ENCODE measurements at places on chromosomes 13 and 19.
A peak's percentile ranks its signal among the peaks of the same experiment; 100 is the strongest.

- H3K4me1 ChIP-seq = peaks cover 12% of the 10 kb centered on the region
- H3K27ac ChIP-seq = peak within 1 kb of the TSS; percentile 86
- DNase-seq = peak; percentile 84
- H3K36me3 ChIP-seq = peaks cover 30% of the 10 kb centered on the region
Observed at GRCh38 chr19:38617764-38618589, at the start of gene MAP4K1. Gene MAP4K1, minus strand, starts transcription at chr19:38617953. Its CDS starts 58 bp downstream, at chr19:38617895.

GRCh38 chr19:28956961-28957360 lies 256.0 kb downstream of the UQCRFS1 start:
- H3K4me1 ChIP-seq = peaks cover 3% of the 10 kb centered on the region
- no peak overlapping the region for H3K4me3 ChIP-seq
- DNase-seq = no peak
- H3K36me3 ChIP-seq = no peaks in the 10 kb centered on the region
- no peak overlapping the region for H3K27ac ChIP-seq

DNA sequence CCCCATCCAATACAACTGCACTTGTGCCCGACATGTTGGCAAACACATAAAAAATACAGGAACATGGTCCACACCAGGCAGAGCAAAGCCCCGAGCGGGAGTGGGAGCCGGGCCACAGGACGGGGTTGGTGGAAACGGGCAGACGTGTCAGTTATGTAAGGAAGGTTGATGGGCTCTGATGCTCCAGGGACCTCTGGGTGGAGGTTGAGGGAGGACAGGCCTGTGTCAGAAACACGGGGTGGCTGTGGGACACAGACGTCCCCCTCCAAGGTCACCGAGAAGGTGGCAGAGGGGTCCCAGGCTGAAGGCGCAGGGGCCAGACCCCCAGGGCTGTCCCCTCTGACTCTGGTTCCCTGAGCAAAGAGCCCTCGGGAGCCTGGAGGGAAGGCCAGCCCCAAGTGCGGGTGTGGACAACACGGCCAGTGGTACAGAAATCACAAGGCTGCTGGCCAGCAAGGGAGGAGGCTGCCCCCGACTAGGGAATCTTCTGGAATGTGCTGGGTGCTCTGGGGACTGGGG lies 31.4 kb upstream of the C13orf46 start:
- H3K4me3 ChIP-seq = no peak overlapping the region
- no peaks in the 10 kb centered on the region for H3K36me3 ChIP-seq
- DNase-seq = peak; percentile 11
- no peaks in the 10 kb centered on the region for H3K27me3 ChIP-seq

DNA sequence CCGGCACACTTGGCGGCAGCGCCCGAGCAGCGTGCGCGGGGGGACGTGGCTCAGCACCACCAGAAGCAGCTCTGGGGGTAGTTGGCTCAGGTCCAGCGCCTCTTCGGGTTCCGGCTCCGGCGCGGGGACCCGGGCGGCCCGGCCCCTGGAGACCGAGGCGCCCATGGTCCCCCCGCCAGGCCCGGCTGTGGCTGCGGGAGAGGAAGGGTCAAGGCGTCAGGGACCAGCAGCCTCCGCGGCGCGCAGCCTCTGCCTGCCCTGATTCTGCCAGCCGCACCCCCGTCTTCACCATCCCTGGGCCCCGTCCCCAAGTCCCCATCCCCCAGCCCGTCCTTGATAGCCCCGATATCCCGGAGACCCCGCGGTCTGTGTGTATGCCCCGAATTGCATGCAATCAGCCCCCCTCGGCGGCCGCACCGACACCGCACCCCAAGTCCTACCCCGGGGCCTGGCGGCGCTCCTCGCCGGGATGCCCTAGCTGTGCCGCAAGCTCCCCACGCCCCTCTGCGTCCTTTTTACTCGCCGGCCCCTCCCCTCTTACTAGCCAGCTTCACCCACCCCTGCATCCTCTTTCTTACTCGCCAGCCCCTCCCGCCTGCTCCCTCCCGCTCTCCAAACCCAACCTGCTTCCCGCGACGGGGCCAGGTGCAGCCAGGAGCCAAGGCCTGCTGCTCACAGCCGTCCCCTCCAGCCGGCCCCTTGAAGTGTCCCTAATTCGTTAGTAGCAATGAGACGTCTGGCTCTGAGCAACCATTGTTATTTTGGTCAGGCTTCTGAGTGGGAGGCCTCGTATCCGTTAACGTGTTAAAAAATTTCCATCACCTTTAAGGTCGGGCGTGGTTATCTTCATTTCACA lies at the start of gene FBXO27:
Gene FBXO27 (minus strand): TSS at position 487 of the 856 bp plus-strand sequence. CDS start 322 bp downstream, at position 165.
- H3K36me3 ChIP-seq = peaks cover 1% of the 10 kb centered on the region
- H3K27me3 ChIP-seq = no peaks in the 10 kb centered on the region
- DNase-seq = peak; percentile 28
- H3K4me1 ChIP-seq = no peaks in the 10 kb centered on the region
- peak within 1 kb of the TSS; percentile 50 for H3K27ac ChIP-seq

GRCh38 chr19:17335575-17335974 lies 920 bp upstream of the ANO8 start:
- H3K27ac ChIP-seq = no peak overlapping the region
- no peak overlapping the region for H3K4me3 ChIP-seq
- no peaks in the 10 kb centered on the region for H3K27me3 ChIP-seq

GRCh38 chr19:30630289-30631032 lies 258.3 kb downstream of the ZNF536 start:
- H3K27ac ChIP-seq = no peak overlapping the region
- DNase-seq = no peak
- H3K4me1 ChIP-seq = no peaks in the 10 kb centered on the region
- no peaks in the 10 kb centered on the region for H3K36me3 ChIP-seq
- no peaks in the 10 kb centered on the region for H3K27me3 ChIP-seq

- H3K27ac ChIP-seq = peak overlapping the region; percentile 51
- no peaks in the 10 kb centered on the region for H3K27me3 ChIP-seq
- no peak for DNase-seq
- no peak overlapping the region for H3K4me3 ChIP-seq
Observed at GRCh38 chr19:1009041-1009980, 9.1 kb downstream of the GRIN3B start.

DNA sequence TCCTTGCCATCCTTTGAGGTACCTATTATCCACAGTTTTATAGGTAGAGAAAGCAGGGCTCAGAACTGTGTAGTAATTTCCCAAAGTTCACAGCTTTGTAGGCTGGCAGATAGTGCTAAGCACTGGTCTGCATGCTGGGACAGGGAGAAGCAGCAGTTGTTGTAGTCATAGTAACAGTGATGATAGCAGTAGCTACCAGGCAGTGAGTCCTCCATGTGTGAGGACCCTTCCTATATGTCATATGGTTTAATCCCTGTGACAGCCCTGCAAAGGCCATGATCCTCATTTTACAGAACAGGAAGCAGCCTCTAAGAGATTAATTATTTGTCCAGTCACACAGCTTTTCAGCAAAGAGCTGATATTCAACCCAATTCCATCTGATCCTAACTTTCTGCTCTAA lies 21.0 kb downstream of the SERP2 start:
- peaks cover 9% of the 10 kb centered on the region for H3K4me1 ChIP-seq
- no peak overlapping the region for H3K4me3 ChIP-seq
- no peak overlapping the region for H3K27ac ChIP-seq
- DNase-seq = no peak
- H3K36me3 ChIP-seq = no peaks in the 10 kb centered on the region

- no peak for DNase-seq
- no peaks in the 10 kb centered on the region for H3K27me3 ChIP-seq
- no peaks in the 10 kb centered on the region for H3K4me1 ChIP-seq
- H3K27ac ChIP-seq = no peak overlapping the region
- no peaks in the 10 kb centered on the region for H3K36me3 ChIP-seq
- H3K4me3 ChIP-seq = no peak overlapping the region
Observed at GRCh38 chr19:16155128-16155527, 11.6 kb downstream of the HSH2D start.

GRCh38 chr13:47869776-47870175 lies 131.3 kb downstream of the SUCLA2 start:
- no peaks in the 10 kb centered on the region for H3K36me3 ChIP-seq
- H3K4me1 ChIP-seq = no peaks in the 10 kb centered on the region
- H3K27me3 ChIP-seq = no peaks in the 10 kb centered on the region
- H3K4me3 ChIP-seq = no peak overlapping the region
- H3K27ac ChIP-seq = no peak overlapping the region

Data from heart left ventricle (tissue), 16 donors.